ENCODE measurements at places on chromosomes 6 and 20. TPM values are rescaled to one million over a fixed set of nuclear protein-coding genes. Genes with fewer than 3 reads are reported as not detected.

The FAM162B gene
- total RNA-seq: not detected

The TAAR8 gene
- total RNA-seq: not detected

The SLC26A8 gene
- total RNA-seq: not detected

The EFCAB8 gene
- total RNA-seq: 0.22 TPM

The NRSN1 gene
- total RNA-seq: not detected

The TFAP2C gene
- total RNA-seq: not detected

The LGSN gene
- 0.53 TPM for total RNA-seq

The PGBD1 gene
- 6.9 TPM for total RNA-seq

The FOXF2 gene
- not detected for total RNA-seq

The AVP gene
- total RNA-seq: not detected

The TFAP2B gene
- total RNA-seq: not detected

The HDGFL1 gene
- not detected for total RNA-seq

The THBD gene
- not detected for total RNA-seq

The PGC gene
- 225 TPM for total RNA-seq

The ANKS1A gene
- 15.1 TPM for total RNA-seq

The SLC35D3 gene
- total RNA-seq: not detected

The ANGPT4 gene
- total RNA-seq: not detected

The LINC00237 gene
- not detected for total RNA-seq

The WFDC10B gene
- total RNA-seq: not detected

The TNFRSF6B gene
- not detected for total RNA-seq

The RBM24 gene
- total RNA-seq: 1.2 TPM

DNA sequence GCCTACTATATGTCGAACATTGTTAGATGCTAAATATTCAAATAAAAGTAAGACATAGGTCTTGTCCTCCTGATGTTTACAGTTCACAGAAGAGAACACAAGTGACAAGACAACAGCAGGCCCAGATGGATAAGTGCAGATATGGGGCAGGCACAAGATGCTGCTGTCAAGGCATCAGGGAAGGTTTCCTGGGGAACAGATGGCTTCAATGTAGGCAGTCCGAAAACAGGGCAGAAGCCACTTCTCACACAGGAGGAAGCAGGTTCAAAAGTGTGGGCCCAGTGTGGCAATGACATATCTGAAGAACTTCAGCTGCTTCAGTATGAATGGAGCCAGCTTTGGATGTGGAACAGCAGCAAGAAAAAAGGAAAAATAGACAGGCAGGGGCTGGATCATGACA, 32.5 kb downstream of the HLA-DPB1 start:
- DNase-seq: no peak

DNA sequence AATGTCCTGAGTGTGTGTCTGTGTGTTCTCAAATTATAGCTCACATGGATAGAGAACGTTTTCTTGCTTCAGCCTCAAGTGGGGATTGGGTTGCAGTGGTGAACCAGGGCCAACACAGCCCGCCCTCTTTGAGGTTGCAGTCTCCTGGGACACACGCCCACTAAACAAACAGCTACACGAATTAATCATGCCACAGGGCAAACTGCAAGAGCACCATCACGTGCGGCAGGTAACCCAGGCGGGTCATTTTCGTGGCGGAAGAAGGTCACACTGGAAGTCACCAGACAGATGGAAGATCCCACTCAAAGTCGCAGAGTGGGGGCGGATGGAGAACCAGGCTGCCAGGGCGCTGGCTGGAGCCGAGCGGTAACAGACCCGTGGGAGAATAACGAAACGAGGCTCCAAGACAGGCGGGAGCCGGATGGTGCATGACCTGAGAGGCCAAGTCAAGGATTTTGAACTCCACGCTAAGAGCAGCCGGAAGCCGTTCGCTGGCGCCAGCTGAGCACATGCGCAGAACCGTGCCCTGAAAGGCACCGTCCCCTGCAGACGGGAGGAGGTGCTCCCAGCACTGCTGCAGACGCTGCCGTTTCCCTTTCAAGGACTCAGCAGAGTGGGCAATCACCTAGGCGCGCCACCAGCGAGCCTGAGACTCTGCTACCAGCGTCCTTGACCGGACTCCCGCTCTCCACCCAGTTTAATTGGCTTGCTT, 10.7 kb downstream of the DLL1 start:
- no peak for DNase-seq

DNA sequence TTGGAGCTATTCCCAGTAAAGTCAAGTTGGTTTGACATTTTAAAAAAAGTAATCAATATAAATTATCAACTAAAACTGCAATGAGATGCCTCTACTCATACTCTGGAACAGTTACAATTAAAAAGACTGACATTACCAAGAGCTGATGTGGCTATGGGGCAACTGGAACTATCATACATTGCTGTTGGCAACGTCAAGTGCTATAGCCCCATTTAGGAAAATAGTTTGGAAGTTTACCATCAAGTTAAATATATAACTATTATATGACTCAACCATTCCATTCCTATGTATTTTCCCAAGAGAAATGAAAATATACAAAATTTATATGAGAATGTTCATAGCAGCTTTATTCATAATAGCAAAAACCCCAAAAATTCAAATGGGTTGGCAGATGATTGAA, 111.4 kb upstream of the HDGFL1 start:
- no peak for DNase-seq

GRCh38 chr6:16712255-16712930, 48.9 kb downstream of the ATXN1 start:
- DNase-seq: no peak

DNA sequence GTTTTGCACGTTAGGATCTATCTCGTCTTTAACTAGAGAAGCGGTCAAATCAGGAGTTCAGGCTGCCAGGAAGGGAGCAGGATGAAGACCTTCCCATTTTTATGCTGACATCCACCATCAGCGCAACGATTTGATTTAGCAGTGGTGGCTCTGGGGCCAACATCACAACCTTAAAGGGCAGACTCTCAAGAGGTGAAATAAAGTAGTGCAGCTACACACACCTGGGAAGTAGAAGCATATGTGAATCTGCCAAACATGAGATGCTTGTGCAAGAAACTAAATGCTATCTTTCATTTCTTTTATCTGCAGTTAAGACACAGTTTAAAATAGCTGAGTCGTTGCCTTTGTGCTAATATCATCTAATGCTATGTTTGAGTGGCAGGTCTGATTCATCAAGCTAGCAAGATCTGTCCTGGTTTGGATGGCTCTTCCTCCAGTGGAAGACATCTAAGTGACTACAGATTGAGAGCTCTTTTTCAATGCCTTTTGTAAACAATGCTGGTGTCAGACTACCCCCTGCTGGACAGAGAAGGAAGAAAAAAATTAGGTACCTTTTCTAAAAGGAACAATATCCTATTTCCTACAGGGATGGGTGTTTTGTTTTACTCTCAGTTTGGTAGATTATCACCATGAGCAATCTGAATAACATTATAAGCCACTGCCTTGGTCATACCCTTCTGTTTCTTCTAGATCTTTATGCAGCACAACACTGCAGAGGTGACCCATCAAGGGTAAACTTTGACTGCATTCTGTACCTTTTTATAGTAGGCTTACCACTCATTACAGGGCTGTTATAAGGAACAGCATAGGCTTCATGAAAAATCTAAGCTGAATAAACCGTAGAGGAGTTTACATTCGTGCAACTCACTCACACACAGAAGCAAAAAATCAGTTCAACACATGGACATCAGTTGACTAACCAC, 171.6 kb upstream of the FBXL4 start:
- DNase-seq: peak; percentile 23

- DNase-seq: no peak
Measured at GRCh38 chr6:29665942-29666825, 9.3 kb downstream of the MOG start.

GRCh38 chr20:33840160-33840559, 29.0 kb downstream of the CHMP4B start:
- DNase-seq: no peak

GRCh38 chr6:11606332-11606731, 68.8 kb downstream of the TMEM170B start:
- DNase-seq: no peak

DNA sequence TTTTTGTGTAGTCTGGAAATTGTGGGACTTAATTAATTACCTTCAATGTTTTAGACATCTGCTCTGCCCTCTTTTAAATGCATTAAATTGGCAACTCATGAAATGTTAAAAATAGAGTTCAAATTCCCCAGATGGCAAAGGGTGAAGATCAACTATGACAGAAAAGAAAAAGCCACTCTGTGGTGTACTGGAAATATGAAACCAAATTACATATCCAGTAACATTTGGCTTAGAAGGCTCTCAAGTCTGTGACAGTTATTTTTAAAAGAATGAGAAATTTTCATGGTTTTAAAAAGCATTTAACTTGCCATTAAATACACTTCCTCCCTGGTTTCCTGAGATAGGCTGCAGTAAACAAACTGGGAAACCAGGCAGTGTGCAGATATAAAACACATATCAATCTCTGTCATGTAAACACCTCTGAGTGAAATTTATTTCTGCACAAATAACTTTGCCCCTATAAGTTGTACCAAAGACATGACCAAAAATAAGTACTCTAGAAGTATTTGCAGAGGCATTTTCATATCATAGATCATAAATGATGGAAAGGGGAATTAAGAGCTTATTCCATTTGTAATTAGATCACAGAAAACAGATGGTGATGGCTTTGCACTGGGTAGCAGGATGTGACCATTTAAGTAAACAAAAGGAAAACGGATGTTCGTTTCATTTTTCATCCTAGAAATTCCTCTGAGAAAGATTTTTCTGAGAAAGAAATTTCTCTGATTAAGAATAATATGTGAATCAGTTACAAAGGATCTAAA, 360.1 kb downstream of the SAMD5 start:
- no peak for DNase-seq

DNA sequence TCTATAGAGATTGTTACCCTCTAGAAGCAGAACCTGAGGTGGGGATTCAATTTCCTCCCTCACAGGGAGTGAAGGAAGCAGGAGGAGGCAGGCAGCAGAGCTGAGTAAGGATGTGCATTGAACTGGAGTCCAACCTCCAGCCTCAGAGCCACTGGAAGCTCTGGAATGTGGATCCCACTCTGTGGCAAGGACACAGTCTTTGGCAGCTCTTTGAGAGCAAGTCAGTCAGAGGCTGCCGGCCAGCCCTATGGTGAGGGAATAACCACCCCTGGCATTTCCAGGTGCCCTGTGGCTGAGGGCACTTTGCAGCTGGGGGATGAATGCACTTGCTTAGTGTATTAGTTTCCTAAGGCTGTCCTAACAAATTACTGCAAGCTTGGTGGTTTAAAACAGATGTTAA, 37.2 kb downstream of the EBF4 start:
- DNase-seq: no peak

GRCh38 chr6:17416806-17417205, 23.4 kb downstream of the CAP2 start:
- DNase-seq: no peak

DNA sequence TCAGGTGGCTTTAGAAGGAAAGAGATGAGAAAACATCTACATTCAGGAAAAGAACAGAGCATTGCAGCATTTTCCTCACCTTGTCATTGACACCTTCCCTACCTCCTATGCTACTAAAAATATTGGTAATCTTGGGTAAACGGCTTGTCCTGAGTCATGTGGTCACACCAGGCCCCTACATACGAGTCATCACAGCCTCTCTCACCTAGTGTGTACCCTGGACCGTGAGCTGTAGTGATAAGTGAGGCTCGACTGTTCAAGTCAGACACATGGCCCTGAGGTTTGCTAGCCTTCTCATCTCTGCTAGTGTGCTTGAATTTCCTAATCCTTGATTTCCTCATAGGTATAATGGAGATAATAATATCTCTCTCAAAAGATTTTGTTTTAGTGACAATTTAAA, 29.6 kb upstream of the TMEM244 start:
- no peak for DNase-seq

- DNase-seq: no peak
Measured at GRCh38 chr6:35216851-35217811, 3.4 kb downstream of the SCUBE3 start.

DNA sequence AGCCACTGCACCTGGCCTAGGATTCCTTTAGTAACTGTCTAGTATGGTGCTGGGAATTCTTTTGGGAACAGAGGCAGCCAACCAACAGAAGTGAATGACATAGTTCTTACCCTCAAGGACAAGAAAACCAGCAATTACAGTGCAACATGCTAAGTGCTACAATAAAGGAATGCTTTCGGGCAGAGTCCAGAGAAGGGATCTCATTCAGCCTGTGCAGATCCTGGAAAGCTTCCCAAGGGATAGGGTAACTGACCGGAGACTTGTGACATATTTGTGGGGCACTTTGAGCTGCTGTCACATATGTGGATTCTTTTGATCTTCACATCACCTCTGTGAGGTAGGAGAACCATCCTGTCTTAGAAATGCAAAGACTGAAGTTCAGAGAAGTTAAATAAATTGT, 46.8 kb downstream of the C6orf15 start:
- DNase-seq: no peak

DNA sequence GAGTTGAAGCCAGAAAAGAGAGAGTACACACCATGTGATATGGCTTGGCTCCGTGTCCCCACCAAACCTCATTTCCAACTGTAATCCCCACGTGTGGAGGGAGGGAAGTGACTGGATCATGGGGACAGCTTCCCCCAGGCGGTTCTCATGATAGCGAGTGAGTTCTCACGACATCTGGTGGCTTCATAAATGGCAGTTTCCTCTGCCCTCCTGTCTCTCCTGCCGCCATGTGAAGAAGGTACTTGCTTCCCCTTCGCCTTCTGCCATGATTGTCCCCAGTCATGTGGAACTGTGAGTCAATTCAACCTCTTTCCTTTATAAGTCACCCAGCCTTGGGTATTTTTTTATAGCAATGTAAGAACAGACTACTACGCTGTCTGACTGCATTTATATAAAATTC, 40.3 kb downstream of the TAF4 start:
- no peak for DNase-seq

GRCh38 chr6:57108691-57109090, 18.7 kb downstream of the ZNF451 start:
- no peak for DNase-seq

GRCh38 chr20:4866429-4866828, 134.9 kb downstream of the SLC23A2 start:
- DNase-seq: no peak

GRCh38 chr20:2911200-2911599, 37.9 kb downstream of the PTPRA start:
- DNase-seq: no peak

DNA sequence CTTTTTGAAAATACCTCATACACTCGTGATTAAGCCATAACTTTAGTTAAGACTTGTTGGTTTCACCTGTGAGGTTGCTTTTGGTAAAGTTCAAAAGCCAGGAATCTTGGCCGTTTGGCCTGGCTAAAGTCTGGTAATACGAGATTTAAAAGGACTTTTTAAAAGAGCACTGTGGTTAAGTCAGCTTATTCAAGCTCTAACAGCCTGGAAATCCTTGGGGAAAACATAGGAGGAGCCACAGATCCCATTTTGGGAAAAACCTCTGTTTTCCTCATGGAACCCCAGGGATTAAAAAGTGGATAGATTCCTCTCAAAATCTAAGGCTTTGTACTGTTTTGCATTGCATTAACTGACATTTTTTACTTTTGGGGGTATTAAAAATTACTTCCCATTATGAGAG, 13.7 kb upstream of the SLC22A16 start:
- no peak for DNase-seq

- DNase-seq: no peak
Measured at GRCh38 chr6:50202766-50203165, 153.0 kb upstream of the DEFB112 start.

GRCh38 chr6:69895396-69895795, 29.0 kb downstream of the COL19A1 start:
- DNase-seq: no peak
